T-helper 9 cell (primary cell): ENCODE measurements at places on chromosomes 5 and 9.

- DNase-seq, result no peak
Observed at GRCh38 chr5:7742241-7742656, 108.7 kb downstream of the CFAP90 start.

DNA sequence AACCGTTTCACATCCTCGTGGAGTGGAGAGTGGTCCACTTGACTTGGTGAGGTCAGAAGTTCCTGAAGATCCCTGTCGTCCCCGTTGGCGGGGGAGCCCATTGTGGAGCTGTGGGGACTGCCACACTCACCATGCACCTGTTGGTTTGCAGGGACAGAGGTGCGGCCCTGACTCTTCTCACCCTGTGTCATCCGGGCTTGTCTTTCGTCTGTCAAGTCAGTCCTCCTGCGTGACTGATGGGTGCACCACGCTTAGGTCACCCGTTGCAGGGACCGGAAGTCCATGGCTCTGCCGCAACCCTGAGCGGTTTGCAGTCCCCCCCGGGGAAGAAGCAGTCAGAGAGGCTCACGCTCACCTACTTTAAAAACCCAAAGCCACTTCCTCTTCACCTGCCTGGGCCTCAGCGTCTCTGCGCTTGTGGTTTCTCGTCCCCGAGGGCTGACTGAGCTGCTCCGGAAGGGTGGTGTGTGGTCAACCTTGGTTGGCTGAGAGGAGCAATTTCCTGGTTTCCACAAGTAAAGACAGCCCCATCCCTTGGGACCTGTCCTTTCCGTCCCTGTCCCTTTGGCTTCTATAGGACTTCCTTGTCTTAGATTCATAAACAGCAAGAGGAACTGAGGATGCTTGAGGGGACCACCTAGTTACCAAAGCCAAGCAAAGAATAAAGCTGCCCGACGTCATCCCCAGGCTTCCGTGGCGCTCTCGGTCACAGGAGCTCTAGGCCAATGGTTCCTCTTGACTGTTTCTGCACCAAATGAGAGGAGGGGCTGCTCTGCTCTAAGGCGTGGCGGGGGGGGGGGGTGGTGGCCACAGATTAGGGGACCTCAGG is 53.2 kb downstream of the USP20 start:
- peak; percentile 83 for DNase-seq

DNA sequence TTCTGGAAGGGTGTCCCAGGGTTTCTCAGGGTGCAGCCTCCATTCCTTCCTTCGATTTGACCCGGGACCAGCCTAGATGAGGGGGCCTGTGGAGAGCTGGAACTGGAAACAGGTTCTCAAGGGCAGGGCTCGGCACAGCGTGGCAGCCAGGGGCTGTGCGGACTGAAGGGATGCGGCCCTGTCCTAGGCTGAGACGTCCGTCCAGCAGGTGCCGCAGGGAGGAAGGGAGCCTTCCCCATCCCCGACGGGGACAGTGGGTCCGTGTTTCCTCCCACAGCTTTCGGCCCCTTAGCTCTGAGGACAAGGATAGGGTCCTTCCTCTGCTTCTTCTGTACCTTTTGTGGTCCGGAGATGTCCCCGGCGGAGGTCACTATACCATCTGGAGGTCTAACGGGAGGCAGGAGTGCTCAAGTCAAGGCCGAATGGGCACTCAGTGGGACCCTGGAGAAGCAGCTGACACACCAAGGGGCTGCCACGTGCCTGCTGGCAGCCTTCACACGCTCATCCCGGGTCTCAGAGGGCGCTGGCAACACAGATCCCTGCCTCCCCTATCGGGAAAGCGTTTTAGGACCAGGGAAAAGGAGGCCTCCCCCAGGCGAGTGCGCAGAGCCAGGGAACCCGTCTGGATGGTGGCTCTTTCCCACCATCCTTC is 49.9 kb downstream of the USP20 start:
- DNase-seq, result no peak

DNA sequence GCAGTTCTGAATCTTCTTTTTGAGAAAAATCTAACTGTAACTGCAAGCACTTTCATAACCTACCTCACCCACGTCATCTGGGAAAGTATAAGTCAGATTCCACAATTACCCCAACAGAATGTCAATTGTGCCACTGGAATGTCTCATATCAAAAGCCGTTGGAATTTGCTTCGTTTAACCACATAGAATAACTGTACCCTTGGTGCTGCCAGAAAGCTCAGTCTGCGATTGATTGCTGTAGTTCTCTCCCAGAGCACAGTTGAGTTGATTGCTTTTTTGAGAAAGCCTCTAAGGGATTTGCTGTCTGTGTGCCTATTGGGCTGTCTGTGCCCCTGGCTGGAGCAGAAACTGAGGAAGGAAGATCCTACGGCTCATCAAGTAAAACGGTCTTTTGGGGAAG is 583.6 kb downstream of the TMEM38B start:
- DNase-seq, result no peak

DNA sequence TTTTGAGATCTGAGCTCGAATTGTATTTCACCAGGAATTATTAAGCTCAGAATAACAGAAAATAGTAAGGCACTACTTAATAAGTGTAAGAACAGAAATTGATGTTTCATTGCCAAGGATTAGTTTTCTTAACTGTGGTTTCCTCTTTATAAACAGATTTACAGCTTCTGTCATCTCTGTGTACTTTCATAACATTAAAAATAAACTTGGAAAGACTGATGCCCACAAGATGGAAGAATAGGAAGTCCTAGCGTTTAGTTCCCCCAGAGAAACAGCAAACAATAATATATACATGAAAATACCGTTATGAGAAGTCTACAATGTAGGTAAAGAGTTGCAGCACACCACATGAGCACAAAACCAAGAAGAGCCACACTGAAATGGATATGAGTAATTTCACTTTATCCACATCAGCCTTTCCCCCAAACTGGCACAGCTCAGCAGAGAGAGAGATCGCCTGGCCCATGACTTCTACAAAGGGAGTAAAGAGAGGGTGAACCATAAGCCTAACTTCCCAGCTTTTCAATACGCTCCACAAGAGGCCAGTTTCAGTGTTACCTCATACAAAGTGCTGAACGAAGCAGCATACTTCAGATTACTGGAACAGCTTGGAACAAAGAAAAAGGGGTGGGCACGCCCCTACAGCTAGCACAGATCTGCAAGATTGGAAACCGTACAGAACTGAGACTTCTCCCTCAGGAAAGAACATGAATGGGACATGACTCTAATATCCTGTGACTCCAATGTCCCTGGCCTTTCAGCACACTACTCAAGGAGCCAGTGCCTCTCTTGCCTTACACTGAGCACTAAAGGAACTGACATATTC is 75.4 kb downstream of the EMB start:
- DNase-seq, result no peak

GRCh38 chr9:79395755-79396154 is 176.0 kb upstream of the TLE4 start:
- no peak for DNase-seq

GRCh38 chr5:132444061-132444460 is 46.5 kb downstream of the IRF1 start:
- DNase-seq, result no peak

DNA sequence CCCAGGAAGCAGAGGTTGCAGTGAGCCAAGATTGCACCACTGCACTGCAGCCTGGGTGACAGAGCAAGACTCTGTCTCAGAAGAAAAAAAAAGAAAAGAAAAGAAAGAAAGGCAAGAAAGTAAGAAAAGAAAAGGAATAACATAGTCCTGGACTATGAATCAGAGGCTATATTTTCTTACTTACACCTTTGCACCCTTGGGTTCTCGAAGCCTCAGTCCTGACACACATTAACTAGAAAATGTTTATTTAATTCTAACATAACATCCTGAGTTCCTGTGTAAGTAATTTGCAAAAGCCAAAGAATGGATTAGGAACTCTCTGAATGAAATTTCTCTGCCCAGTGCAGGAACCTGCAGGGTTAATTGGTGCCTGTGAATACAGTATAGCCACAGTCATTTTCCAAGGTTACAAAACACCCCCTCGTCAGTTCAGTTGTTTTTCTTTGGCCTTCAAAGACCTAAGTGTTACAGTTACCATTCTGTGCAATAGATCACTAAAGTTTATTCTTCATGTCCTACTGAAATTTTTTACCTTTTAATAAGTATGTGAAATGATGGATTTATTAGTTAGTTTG is 147.6 kb downstream of the SV2C start:
- DNase-seq, result no peak

GRCh38 chr5:119070578-119070827 is 384 bp upstream of the DMXL1 start:
- DNase-seq, result no peak

DNA sequence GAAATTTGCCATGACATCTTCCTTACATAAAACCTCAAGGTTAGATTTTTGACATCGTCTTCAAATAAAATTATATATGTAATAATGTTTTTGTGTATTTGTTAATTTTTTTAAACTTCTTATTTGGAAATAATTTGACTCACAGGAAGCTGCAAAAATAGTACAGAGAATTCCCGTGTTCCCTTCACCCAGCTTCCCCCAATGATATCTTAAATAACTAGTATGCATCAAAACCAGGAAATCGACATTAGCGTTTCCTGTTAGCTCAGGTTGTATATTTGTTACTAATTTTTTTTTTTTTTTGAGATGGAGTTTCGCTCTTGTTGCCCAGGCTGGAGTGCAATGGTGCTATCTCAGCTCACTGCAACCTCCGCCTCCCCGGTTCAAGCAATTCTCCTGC is 86.3 kb upstream of the SPRY4 start:
- no peak for DNase-seq

- DNase-seq, result no peak
Observed at GRCh38 chr9:69899491-69899890, 78.9 kb downstream of the CFAP95 start.

DNA sequence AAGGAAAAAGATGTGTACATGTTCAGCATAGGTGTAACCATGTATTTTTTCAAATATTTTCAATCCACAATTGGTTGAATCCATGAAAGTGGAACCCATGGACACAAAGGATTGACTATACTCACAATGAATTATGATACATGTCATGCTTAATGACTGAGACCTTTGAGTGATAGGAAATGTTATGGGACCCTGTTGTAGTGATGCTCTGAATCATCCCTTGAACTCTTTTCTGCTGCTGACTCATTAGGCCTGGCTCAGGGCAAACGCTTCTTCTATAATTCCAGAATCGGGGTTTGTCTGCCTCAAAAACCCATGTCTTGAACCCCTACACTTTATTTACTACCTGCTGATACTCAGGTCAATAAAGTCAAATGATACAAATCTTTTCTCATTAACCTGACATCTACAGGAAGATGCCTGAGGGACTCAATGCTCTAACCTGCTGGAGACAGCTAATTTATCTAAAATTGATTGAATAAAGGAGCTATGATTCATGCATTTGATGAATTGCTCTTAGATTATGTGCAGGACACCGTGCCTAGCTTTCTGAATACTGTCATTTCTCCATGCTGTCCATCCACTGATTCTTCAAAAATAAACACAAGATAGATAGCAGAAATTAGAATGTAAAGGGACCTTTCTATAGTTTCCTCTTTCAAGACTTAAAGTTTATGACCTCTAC is 260.1 kb downstream of the PRELID2 start:
- no peak for DNase-seq

- DNase-seq, result no peak
Observed at GRCh38 chr5:126233256-126233655, 190.0 kb upstream of the GRAMD2B start.

DNA sequence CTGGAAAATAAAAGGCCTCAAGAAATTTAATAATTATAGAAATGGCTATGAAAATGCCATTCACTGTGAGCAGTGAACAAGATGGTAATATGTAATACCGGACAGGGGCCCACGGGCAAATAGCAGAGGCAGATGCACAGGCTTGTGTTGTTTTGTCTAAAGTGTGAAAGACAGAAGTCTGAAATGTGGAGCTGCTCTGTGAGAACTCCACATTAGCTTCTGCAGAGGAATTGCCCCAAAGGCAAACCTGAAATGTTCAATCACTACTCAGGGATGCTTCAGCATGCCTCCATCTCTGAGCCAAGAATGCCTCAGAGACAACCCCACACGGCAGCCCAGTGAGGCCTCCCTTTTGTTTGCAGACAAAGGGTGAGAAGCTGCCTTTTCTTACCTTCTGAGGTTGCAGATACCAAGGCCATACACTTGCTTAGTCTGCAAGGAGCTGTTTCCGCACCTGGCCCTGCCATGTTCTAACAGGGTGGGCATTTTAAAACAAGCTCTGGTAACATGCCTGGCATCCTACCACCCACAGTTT is 124.3 kb upstream of the CXCL14 start:
- no peak for DNase-seq

- no peak for DNase-seq
Observed at GRCh38 chr5:27234916-27235315, 196.5 kb upstream of the CDH9 start.

GRCh38 chr9:99820685-99821395 is 845 bp upstream of the NR4A3 start:
- peak; percentile 36 for DNase-seq

DNA sequence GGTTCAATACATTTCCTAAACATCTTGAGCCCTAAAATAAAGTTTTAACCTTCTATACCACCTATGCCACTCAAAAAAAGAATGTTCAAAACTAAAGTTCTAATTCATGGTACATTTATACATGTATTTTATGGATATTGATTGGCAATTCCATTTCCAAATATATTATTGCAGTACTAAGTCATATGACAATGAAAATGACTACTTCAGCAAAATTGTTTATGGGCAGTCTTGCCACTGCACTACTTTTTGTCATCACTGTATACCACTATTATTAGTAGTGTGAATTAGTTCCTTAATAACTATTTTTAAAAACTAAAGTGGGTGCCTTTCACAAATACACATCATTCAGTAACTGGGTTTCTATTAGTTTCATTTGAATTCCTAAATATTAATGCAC is 199.6 kb upstream of the CYLC2 start:
- no peak for DNase-seq

- no peak for DNase-seq
Observed at GRCh38 chr5:69502767-69503488, 10.3 kb downstream of the OCLN start.

- no peak for DNase-seq
Observed at GRCh38 chr5:125848751-125849150, 574.5 kb upstream of the GRAMD2B start.

- DNase-seq, result no peak
Observed at GRCh38 chr5:123524146-123524545, 12.2 kb downstream of the CSNK1G3 start.

DNA sequence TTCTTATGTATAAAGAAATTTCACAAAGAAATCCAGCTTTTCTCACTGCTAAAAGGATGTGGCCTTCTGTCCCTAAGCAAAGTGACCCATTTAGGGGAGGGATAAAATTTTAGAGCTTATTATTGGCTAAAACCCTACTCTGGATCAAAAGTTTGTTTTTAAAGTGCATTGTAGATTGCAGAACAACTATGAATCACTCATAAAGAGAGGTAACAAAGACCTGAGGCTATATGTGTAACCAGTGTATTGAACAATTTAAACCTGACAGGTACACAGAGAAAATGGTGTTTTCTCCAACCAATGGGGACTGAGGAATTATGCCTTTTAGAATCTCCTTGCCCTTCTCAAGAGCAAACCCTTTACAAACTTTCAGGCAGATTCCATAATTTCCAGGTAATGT is 86.6 kb downstream of the MUSK start:
- no peak for DNase-seq

DNA sequence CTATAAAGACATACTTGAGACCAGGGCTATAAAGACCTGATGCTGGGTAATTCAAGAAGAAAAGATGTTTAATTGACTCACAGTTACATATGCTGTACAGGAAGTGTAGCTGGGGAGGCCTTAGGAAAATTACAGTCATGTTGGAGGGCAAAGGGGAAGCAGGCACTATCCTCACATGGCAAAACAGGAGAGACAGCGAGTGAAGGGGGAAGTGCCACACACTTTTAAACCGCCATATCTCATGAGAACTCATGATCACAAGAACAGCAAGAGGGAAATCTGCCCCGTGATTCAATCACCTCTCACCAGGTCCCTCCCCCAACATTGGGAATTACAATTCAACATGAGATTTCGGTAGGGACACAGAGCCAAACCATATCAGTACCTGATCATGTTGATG is 89.9 kb upstream of the ADAMTSL1 start:
- DNase-seq, result no peak
